ENCODE measurements at places on chromosomes 16 and 17. TPM values are rescaled to one million over a fixed set of nuclear protein-coding genes. Genes with fewer than 3 reads are reported as not detected.

The ADAD2 gene
- total RNA-seq, result not detected

The BCL6B gene
- 2.2 TPM for total RNA-seq

The ATP2A1 gene
- 1.4 TPM for total RNA-seq

The GLP2R gene
- total RNA-seq, result not detected

The VASN gene
- 0.10 TPM for total RNA-seq

The NGFR gene
- 0.17 TPM for total RNA-seq

The SCGB1C2 gene
- total RNA-seq, result not detected

The PRCD gene
- total RNA-seq, result not detected

The HOXB4 gene
- 9.0 TPM for total RNA-seq

The KCNJ2 gene
- not detected for total RNA-seq

The GPR142 gene
- not detected for total RNA-seq

The CACNA1G gene
- not detected for total RNA-seq

The ENPP7 gene
- total RNA-seq, result not detected

The KRTAP2-3 gene
- not detected for total RNA-seq

Data from T-helper 1 cell treated with Interleukin-12 subunit alpha and Interleukin-12 subunit beta and Interleukin-4 antibody, amounts not matched to agents 30 ng/mL and 1 ng/mL, for 36 hours (primary cell).